Stimulated activated CD4-positive, alpha-beta T cell treated with anti-CD3 and anti-CD28 coated beads, TNF-alpha, amount 100 ng/mL, for 1 hour (primary cell): ENCODE measurements at places on chromosomes 1 and 21.

- DNase-seq = no peak
Measured at GRCh38 chr1:94801919-94802546, 18.1 kb upstream of the SLC44A3 start.

GRCh38 chr1:207431508-207431907 is 22.6 kb upstream of the CR2 start:
- DNase-seq = no peak

DNA sequence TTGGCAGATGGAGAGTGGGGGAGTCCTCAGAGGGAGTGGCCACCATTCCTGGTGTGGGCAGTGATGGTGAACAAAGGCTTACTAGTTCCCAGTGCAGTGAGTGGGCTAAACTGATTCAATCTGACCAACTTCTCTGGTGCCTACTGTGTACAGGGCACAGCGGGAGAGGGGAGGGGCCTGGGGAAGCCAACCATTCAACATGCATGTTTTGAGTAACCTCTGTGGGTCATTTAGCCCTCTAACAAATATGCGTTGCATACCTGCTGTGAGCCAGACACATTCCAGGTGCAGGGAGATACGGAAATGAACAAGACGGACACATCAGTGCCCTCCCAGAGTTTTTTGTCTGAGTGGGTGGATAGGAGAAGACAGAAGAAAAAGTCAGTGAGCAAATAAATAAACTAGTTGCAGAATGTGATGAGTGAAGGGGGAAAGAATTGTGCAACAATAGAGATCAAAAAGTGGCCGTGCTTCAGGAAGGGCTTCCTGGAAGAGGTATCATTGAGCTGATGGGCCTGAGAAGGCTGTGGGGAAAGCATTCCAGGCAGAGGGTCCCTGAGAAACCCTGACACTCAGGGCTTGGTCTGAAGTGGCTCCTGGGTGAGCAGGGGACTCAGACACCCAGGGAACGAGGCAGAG is 78.8 kb downstream of the EPHB2 start:
- DNase-seq = no peak

- DNase-seq = no peak
Measured at GRCh38 chr21:41778930-41779600, 12.2 kb upstream of the RIPK4 start.

DNA sequence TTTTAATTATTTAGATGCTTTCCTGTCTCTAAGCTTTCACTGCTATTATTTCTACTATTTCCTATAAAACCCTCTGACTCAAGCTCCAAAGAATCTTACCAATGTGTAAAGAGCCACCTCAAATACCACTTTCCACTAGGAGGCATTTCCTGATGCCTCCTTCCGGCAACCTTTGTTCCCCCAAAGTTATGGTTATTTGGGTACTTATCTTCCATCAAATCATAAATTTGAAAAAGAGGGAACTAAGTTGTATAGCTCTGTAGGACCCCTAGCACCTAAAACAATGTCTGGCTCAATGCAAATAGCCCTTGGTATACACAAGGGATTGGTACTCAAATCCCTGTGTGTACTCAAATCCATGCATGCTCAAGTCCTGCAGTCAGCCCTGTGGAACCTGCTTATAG is 79.6 kb downstream of the NME7 start:
- no peak for DNase-seq

- DNase-seq = no peak
Measured at GRCh38 chr21:29245104-29245643, 53.5 kb upstream of the BACH1 start.

- DNase-seq = no peak
Measured at GRCh38 chr1:246018146-246018545, 488.9 kb downstream of the SMYD3 start.

- DNase-seq = no peak
Measured at GRCh38 chr1:6592441-6592840, 10.2 kb downstream of the KLHL21 start.
